Cerebellar nuclear complex (tissue), 1 donor: ENCODE measurements at places on chromosomes 5 and 9.

DNA sequence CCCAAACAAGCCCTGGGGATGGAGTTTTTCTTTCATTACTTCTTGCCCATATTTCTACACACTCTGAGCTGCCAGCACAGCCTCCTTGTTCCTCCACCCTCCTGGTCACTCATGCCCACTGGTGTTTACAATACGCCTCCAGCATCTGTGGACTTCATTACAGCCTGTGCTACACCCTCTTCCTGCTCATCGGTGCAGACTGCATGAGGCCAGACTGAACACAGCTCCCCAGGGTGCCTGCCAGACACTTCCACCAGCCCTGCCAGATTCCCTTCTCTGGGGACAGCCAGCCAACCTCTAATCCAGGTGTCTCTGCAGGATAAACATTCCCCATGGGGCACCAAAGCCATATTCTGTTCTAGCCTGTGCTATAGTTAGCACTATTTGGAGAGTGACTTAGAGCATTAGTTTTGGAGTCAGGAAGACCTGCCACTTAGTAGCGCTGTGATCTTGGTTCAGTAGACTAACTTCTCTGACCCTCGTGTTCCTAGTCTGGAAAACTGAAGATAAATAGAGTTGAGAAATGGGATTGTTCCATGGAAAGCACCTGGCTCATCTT lies 163.8 kb upstream of the KLF4 start:
- no peak for DNase-seq

DNA sequence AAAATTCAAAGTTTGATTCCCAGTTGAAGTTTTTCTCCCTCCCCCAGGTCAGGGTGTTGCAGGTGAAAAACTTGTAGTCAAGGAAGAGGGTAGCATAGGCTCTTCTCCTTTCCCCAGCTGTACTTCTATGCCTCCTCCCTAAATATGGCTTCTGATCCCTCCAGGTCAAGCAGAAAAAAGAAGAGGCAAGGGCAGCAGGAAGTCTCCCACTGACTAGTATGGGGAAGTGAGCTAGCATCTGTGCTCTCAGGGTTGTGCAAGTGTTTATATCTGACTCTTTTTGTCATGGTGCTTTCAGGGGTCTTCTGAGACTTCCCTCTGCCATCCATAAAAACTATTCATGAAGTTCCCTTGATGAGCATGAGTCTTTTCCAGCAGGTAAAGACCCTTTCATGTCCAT lies 76.0 kb downstream of the ATPSCKMT start:
- no peak for DNase-seq

DNA sequence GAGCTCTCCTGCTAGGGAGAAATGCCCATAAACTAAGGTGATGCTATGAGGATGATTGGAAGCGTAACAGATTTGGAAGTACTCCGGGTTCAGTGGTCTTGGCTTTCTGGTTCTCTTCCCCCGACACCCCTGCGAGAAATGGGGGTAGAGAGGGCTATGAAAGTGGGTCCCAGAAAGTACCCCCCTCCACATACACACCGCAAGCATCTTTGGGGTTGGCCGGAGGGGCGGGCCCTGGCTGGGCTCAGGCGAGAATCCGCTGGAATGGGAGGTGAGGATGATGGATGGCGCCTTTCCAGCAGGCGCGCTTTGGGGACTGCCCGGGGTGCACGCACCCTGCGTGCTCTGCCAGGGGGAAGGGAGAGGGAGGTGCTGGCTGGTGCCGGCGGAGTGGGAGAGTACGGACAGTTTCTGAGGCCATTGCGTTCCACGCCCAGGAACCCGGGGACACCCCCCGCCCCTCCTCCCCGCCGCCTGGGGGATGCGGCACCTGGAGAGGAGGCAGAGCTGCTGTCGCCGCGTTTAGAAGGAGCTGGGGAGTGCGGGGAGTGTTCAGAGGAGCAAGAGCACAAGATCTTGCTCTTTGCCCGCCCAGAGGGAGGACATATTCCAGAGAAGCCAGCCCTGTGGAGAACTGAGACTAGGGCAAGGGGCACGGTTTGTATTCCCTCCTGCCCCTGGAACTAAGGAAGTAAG lies 1.9 kb downstream of the PCSK5 start:
- no peak for DNase-seq

GRCh38 chr5:35859101-35859661 lies 2.5 kb downstream of the IL7R start:
- no peak for DNase-seq

DNA sequence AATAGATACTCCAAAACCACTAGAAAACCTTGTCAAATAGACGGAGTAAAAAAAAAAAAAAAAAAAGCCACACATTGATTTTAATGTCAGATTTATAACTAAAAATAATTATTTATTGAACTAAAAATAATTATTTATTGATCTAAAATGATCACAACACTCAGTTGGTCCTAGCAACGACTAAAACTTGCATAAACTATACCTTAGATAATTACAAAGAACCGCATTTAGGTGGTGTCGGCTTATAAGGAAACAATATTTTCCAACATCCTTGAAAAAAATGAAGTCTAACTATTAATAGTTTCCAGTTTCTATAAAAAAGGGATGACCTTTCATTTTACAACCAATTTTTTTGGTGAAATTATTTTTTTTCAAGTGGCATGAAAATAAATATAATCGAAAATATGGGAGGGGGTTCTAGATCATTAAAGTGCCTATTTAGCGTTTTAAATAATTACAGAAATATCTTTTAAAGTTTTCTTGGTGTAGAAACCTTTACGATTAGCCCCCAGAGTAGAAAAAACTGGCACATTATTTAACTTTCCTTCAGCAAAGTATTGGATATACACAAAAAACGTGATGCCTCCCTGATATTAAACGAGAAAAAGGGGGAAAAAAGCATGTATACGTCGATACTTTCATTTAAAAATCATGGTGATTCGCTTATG lies 3.7 kb downstream of the ARRDC3 start:
- no peak for DNase-seq

GRCh38 chr9:98867429-98868168 lies 60.1 kb downstream of the GALNT12 start:
- no peak for DNase-seq

DNA sequence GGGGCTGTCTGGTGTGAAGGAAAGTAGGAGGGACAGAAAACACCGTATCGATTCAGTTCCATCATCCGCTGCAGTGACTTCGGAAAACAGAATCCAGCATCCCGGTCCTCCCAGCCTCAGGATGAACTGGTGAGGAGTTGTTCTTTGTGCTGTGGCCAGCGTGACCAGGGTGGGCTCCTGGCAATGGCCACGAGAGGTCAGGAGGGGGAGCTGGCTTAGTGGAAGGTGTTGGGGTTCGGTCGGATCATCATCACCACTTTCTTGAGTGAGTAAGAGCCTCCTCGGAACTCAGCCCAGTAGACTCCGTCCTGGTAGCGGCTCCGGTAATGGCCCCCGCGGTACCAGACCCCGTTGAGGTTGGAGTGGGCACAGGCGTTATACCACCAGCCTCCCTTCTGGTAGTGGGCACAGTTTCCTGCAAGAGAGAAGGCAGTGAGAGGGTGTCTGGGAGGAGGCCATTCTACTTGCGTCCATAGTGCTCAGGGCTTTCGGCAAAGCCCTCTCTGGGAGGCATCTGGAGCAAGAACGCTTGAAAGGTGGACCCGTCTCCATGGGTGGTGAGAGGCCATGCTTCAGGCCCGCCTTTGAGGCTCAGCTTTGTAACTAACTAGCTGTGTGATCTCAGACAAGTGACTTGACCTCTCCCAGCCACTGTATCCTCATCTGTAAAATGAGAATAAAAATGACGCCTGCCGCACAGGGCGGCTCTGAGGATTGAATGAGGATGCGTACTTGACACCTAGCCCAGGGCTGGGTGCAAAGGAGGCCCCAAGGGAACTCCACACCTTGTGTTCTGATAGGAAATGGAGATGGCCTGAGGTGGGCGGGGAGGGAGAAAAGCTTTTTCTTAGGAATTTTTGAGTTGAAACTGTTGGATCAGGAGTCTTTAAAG lies 33.5 kb downstream of the ANGPTL2 start:
- DNase-seq, result no peak

DNA sequence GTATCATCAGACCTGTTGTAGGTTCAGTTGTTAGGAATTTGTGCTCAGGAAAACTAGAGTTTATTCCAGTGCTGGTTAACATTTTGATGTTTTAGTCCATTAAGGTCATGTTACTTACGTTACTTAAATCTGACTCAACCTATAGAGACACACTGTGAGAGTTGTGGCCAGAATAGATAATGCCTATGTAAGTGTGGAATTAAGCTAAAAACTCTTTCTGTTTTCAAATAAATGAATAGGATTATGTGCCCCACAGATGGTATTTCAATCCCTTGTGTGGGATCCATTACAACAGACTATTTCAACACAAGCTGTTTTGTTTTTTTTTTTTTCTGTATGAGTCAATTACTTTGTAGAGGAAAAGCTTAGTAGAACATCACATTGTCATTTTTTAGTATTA lies 68.1 kb downstream of the MEGF10 start:
- DNase-seq, result no peak

DNA sequence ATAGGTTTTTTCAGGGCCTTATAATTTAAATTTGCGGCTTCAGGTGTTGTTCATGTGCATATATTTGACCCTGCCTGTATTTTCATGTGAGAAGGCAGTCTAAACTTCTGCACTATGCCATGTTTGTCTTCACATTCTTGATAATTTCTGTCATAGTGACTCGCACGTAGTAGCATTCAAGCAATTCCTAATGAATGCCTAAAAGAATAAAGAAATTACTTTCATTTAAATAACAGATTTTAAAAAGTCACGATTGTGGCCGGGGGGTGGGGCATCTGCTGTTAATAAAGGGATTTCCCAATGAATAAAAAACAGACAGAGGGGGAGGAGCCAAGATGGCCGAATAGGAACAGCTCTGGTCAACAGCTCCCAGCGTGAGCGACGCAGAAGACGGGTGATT lies 318.0 kb downstream of the ADAMTS6 start:
- no peak for DNase-seq

DNA sequence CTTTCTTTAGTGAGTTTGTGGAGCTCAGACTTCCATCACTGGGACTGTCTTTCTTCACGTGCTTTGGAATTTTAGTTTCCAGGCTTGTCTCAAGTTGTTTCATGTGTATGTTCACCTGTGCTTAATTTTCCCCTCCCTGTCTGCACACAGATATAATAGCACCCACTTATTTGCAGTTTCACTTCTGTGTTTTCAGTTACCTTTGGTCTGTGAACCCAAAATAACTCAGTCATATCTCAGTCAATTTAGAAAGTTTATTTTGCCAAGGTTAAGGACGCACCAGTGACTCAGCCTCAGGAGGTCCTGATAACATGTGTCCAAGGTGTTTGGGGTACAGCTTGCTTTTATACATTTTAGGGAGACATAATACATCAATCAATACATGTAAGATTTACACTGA lies 330.4 kb downstream of the ICE1 start:
- no peak for DNase-seq

DNA sequence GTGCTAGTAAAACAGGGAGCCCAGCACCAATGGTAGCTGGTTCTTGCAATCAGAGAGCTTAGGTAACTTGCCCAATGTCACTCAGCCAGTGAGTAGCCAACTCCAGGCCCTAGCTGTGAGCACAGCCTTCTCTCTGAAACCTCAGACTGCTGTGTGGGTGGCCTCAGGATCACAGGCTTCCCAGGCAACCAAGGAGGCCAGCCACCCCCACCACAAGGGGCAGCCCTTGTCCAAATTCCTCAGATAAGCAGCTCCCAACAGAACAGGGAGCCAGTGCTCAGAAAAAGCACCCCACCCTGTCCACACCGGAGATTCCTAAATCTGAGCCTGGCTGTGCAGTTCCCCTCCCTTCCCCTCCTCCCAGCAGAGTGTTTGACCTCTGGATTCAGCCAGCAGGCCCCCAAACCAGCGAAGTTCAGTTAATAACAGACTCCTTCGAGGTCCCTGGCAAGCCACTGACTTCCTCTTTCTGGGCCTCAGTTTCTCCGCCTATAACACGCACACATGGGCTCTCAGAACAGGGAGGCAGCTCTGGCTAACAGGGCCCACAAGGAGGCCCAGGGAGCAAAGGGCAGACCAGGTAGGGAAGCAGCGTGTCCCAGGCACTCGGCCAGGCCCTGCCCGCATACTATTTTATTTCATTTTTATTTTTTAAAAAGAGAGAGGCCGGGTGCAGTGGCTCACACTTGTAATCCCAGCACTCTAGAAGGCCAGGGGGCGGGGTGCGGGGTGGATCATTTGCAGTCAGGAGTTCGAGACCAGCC lies 2.7 kb downstream of the EEIG1 start:
- no peak for DNase-seq

DNA sequence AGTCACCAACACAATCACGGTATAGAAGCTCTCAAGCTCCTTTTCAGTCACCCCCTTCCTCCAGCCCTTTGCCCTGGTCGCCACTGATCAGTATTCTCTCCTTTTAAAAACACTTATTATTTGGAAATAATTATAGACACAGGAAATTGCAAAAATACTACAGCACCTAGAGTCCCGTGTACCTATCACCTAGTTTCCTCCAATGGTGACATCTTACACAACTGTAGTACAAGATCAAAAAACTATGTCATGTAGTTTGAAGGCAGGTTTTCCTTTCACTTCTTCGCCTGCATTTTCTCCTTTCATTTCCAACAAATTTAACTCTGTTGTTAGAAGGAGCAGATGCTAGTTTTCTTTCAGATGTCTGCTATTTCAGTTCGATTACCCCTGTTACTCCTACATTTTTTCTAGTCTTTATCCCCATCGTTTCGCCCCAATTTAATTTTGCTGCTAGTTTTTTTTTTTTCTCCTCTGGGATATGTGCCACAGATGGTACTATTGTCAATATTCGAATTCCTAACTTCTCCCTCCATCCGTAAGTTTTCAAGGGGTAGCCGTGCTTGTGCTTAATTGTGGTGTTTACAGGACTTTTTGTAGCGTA lies 612 bp upstream of the ATG10 start:
- DNase-seq, result no peak

DNA sequence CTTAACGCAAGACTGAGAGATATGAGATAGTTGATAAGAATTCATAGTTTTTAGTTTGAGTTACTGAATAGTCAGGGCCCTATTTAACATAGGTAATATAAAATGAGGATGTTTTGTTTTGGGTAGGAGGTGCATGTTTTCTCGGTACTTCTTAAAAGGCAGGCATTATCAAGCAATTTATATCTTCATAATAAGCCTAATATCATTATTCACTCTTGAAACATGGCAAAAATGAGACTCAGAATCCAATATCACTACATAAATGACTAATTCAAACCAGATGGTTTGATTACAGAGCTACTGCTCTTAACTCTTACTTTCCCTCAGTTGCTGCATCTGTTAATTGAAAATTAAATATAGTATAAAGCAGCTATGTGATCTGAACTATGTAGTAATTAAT lies 2038.7 kb downstream of the EFNA5 start:
- no peak for DNase-seq
